ENCODE measurements at places on chromosomes 16 and 17.
A peak's percentile ranks its signal among the peaks of the same experiment; 100 is the strongest.

DNA sequence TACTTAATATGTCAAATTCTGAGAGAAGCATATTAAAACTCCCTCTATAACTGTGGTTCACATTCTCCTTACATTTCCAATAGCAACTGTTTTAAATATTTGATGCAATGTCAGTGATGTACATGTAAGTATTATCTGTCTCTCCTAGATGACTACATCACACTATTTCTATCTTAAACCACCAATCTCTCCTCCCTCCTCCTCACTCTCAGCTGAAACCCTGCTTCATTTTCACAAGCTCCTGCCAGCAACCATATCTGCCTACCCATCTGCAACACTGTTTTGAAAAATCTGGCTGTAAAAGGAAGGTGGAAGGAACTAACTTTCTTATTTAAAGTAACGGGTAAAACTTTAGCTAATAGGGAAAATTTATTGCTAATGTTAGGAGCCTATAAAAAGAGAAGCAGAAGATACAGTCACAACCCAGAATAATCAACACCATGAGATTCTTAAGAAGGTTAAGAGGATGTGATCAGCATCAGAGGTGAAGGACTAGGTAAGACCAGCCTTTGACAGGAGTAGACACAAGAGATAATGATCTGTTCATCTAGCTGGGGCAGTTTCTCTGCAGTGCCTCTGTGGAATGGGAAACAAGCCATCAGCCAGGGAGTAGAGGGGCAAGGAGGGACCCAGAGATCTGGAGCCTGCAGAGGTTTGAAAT is 31.0 kb downstream of the MYH10 start:
- no peak for DNase-seq

DNA sequence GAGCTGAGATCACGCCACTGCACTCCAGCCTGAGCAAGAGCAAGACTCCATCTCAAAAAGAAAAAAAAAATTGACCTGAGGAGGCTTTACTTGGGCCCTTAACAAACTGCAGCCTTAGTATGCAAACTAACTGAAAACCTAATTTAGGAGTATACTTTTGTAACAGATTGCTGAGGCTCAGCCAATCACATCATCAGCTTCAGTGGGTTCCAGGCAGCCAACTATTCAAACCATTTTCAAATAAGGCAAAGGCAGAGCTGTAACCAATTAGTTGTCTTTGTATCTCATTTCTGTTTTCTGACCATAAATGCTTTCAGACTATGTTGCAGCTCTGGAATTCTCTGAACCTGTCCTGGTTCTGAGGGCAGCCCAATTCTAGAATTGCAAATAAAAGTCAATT is 23.9 kb downstream of the RAD51D start:
- DNase-seq, result no peak

GRCh38 chr17:17902376-17902775 is 65.6 kb upstream of the SREBF1 start:
- no peak for DNase-seq

GRCh38 chr17:66963909-66964771 is at the start of gene CACNG4:
Gene CACNG4 (plus strand): TSS chr17:66964707. CDS start chr17:66964912, 205 bp downstream.
- DNase-seq, result no peak

- DNase-seq, result peak; percentile 13
Measured at GRCh38 chr16:88382491-88383400, at the start of gene ZNF469. Gene ZNF469 (plus strand): TSS chr16:88382959. CDS start chr16:88427471, 44,512 bp downstream.

- no peak for DNase-seq
Measured at GRCh38 chr16:51103590-51103989, 47.5 kb downstream of the SALL1 start.

GRCh38 chr16:1363501-1364041 is 11.8 kb downstream of the GNPTG start:
- DNase-seq, result peak; percentile 5

- no peak for DNase-seq
Measured at GRCh38 chr16:31127182-31127581, 8.3 kb downstream of the PRSS8 start.

DNA sequence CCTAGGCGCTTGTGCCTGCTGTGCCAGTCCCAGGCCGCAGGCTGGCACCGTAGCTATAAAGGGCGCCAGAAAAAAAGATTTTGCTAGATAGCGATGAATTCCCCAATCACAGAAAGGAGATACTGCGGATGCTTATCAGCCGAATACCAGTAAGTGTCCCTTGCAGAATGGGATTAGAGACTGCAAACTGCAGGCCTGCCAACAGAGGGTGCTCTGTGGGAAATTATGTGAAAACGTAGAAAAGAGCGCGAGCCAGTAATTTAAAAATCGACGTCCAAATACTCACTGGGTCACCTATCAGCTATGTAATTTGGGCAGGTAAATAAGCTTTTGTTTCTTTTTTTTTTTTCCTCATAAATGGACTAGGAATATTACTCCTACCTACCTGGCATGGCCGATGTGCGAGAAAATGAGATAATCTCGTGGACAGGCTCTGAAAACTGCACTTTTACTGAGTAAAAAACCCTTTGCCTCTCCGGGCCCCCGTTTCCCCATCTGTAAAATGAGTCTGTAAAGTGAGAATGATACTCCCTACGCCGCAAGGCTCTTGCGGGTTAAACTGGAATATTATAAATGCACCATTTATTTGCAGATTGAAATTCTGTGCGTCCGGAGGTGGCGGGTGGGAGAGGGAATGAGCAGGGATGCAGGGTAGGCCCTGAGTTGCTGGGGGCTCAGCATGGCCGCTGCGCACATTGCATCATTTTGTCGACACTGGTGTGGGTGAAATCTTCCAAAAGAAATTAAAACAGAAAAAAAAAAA is 1.2 kb upstream of the COG1 start:
- peak; percentile 78 for DNase-seq

GRCh38 chr16:76207270-76207669 is 69.9 kb upstream of the CNTNAP4 start:
- no peak for DNase-seq

GRCh38 chr17:5473906-5474305 is 5.1 kb upstream of the DHX33 start:
- DNase-seq, result no peak

GRCh38 chr16:19555938-19556771 is 652 bp downstream of the VPS35L start:
- DNase-seq, result no peak

DNA sequence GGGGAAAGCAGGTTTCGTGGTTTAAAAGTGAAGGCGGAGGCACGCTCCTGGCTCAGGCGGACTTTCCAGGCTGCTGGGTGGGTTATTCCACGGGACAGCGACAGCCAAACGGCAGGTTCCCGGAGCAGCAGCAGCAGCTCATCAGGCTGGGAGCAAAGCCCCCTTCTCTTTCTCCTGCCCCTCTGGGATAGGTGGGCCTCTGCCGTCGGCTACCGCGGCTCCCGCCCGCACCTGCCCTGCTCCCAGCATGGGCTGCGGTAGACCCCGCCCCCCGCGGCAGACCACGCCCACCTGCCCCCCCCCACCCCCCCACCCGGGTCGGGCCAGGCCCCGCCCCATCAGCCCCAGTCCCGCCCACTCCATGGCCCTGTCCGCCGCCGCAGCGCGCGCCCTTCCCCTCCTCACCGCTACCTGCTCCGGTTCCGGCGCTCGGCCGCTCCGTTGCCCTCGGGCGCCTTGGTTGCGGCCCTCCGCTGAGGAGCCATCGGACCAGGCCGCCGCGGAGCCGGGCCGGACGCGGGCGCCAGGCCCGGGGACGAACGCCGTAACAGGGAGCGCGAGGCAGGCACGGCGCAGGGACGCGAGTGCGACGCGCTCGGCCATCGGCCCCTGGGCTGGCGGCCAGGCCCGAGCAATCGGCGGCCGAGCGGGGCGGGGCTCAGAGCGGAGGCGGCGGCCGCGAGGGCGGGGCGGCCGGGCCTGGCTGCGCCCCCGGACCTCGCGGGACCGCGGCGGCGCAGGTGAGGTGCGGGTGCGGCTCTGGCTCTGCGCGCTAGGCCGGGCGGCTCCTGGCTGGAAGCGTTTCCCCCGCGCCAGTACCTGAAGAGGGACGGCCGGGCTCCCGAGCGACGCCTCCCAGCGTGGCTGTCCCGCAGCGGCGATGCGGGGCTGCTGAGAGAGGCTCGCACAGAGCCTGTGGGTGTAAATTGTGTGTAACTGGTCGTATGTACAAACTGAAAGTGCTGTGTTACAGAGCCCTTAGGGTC is at the start of the genes HEXD and OGFOD3:
Gene HEXD, plus strand, starts transcription at position 347 of the 986 bp plus-strand sequence. CDS start 1,453 bp downstream, outside the sequence.
Gene OGFOD3, minus strand, starts transcription at position 586 of the 986 bp plus-strand sequence. Its CDS starts 101 bp downstream, at position 485.
- peak; percentile 85 for DNase-seq

DNA sequence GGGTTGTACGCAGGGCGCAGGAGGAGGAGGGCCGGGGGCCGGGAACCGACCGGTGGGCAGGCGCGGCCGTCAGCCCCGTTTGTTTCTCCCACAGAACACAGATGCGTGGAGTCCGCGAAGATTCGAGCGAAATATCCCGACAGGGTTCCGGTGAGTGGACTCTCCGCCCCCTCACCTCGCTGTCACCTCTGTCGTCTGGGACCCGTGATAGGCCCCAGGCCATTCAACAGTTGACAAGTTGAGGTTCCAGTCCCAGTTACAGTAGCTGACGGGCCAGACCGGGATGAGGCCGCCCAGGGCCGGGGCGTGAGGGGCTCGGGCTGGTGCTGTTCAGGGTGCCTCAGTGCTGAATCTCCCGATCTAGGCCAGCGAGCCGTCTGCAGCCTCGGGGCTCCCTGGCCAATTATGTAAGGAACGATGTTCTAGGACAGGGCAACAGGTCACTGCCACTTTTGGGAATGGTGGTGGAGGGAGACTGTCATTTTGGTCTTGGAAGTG is 628 bp downstream of the GABARAPL2 start:
- DNase-seq, result no peak

GRCh38 chr17:50021681-50022370 is 26.8 kb upstream of the DLX3 start:
- no peak for DNase-seq

DNA sequence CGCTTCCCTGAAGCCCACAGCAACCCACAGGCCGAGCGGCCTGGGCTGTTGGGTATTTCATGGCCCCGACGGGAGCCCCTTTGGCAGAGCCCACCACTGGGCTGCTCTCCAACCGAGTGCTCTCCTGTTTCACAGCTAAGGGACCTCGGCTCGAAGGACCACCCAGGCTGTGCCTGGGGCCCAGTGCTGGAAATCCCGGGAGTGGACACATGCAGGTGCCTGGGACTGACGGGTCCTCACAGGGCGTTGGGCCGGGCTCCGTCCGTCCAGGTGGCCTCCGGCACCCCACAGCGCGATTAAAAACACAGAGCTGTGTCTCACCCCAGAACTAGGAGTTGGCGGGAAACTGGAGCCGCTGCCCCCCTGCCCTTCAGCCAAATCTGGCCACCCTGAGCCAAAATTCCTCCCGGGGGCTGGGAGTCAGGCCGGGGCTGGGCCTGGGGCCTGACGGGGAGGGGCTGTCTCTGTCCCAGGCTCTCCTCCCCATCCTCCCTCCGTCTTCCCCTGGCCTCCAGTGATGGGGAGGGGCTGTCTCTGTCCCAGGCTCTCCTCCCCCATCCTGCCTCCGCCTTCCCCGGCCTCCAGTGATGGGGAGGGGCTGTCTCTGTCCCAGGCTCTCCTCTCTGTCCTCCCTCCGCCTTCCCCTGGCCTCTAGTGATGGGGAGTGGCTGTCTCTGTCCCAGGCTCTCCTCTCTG is 14.1 kb downstream of the UTS2R start:
- DNase-seq, result no peak

DNA sequence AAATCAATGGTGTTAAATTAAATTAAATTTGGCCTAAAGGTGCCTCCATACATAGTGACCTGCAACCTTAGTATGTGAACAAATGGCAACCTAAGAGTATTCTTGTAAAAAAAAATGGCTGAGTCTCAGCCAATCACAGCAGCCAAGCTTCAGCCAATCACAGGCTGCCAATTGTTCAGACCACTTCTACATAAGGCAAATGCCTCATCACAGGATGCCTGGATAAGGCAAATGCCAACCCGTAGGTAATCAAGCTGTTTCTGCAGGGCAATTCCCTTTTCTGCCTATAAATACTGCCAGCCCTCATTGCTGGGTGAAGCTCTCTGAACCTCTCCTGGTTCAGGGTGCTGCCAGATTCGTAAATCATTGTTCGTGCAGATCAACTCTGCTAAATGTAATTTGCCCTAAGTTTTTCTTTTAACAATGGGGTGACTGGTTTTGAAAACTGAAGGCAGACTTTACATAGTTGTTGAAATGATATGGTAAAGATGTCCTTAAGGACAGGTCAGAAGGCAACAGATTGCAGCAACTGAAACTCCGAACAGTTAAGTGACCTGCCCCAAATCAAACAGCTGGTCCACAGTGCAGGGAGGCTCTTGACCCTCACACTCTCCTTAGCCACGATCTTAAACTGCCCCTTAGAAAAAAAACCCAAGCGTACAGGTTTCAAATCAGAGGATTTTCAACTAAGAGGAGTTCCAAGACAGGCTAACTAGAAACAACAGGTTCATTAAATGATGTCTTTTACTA is 50.3 kb downstream of the N4BP1 start:
- DNase-seq, result no peak

- no peak for DNase-seq
Measured at GRCh38 chr16:85448557-85449190, 164.4 kb upstream of the GSE1 start.

- DNase-seq, result no peak
Measured at GRCh38 chr17:44170499-44171201, at the start of gene ASB16. Gene ASB16 (plus strand): TSS chr17:44170704. CDS start chr17:44170790, 86 bp downstream.

GRCh38 chr16:69925311-69925710 is 25.8 kb upstream of the CLEC18A start:
- DNase-seq, result no peak
